Osteoblast (primary cell): ENCODE measurements at places on chromosomes 6 and 20. TPM values are rescaled to one million over a fixed set of nuclear protein-coding genes. Genes with fewer than 3 reads are reported as not detected.

The NTSR1 gene
- total RNA-seq, result not detected in 2 replicates

- H3K4me3 ChIP-seq, result peak overlapping the region; percentile 45
- no peaks in the 10 kb centered on the region for H3K36me3 ChIP-seq
- H3K27ac ChIP-seq, result peak overlapping the region; percentile 97
- no peak for DNase-seq
These were observed 223.8 kb upstream of the ECI2 start for GRCh38 chr6:4359108-4359730.

- no peak overlapping the region for H3K27ac ChIP-seq
- no peaks in the 10 kb centered on the region for H3K27me3 ChIP-seq
- no peak overlapping the region for H3K4me3 ChIP-seq
- DNase-seq, result peak; percentile 39
- no peaks in the 10 kb centered on the region for H3K36me3 ChIP-seq
- H3K4me1 ChIP-seq, result peaks cover 17% of the 10 kb centered on the region
These were observed 2.3 kb downstream of the SUPT3H start for GRCh38 chr6:45375449-45375848.

The SRMS gene
- total RNA-seq, result not detected in 2 replicates

- DNase-seq, result no peak
- H3K27me3 ChIP-seq, result no peaks in the 10 kb centered on the region
- H3K36me3 ChIP-seq, result no peaks in the 10 kb centered on the region
- no peak overlapping the region for H3K27ac ChIP-seq
- H3K4me3 ChIP-seq, result no peak overlapping the region
These were observed 150.8 kb downstream of the SH3BGRL2 start for GRCh38 chr6:79781916-79782315.

- DNase-seq, result no peak
- H3K4me3 ChIP-seq, result no peak overlapping the region
- no peaks in the 10 kb centered on the region for H3K27me3 ChIP-seq
These were observed 175.0 kb downstream of the GMPR start for GRCh38 chr6:16413399-16413798.

- DNase-seq, result no peak
- no peak overlapping the region for H3K27ac ChIP-seq
- no peak overlapping the region for H3K4me3 ChIP-seq
- no peaks in the 10 kb centered on the region for H3K27me3 ChIP-seq
These were observed 115.1 kb upstream of the TOP1 start for GRCh38 chr20:40913224-40914185.

DNA sequence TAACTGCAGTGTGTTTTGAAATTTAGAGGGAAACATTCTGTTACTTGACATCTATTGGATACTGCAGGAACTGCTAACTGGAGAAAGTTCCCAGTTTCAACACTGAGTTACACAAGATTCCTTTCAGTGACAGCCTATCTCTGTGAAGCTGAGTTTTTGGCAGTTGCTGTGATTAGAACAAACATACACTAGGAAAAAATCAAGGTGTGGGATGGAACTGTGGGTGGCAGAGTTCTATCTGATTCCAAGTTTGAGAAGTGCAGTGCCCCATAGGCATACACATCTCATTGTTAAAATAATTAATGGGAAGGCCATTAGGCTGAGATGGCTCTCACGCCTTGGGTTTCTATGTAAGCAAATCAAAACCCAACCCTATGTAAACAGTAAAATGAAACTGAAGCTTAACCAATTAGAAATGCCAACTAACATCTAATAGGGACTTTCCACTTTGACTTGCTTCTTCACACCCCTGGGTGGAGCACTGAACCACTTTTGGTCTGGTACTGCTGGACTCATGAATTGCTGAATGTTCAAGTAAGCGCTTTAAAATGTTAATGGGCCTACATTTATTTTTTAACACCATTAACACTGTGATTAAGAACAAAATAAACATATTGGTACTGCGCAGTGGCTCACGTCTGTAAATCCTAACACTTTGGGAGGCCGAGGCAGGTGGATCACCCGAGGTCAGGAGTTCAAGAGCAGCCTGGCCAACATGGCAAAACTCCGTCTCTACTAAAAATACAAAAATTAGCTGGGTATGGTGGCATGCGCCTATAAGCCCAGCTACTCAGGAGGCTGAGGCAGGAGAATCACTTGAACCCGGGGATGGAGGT is 55.2 kb upstream of the TBC1D7 start:
- H3K36me3 ChIP-seq, result no peaks in the 10 kb centered on the region
- H3K4me3 ChIP-seq, result no peak overlapping the region
- no peaks in the 10 kb centered on the region for H3K27me3 ChIP-seq
- no peak overlapping the region for H3K27ac ChIP-seq

DNA sequence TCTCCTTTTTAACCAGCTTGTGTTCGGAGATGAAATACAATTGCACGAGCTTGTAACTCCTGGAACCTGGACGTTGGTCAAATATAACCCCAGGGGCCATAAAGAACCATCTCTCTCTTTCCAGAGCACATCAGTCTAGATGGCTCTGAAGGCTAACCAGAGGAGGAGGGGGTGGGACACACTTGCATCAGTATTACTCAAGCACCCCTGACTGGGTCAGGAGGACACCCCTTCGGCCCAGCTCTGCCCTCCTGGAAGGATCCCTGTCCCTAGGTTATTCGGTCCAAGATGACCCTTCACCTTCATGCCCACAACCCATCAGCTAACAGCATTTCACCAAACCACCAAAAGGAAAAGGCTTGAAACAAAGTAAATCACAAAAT is 67.1 kb downstream of the FYN start:
- no peaks in the 10 kb centered on the region for H3K36me3 ChIP-seq
- H3K4me3 ChIP-seq, result peak overlapping the region; percentile 30
- H3K4me1 ChIP-seq, result peaks cover 39% of the 10 kb centered on the region

- H3K27ac ChIP-seq, result no peak overlapping the region
- H3K4me1 ChIP-seq, result no peaks in the 10 kb centered on the region
- peak; percentile 54 for DNase-seq
- H3K27me3 ChIP-seq, result no peaks in the 10 kb centered on the region
- H3K4me3 ChIP-seq, result no peak overlapping the region
- H3K36me3 ChIP-seq, result no peaks in the 10 kb centered on the region
These were observed 1950.9 kb upstream of the DEFB115 start for GRCh38 chr20:29306390-29307072.

The ULBP1 gene
- 0.72 and 0.88 TPM in 2 replicates for total RNA-seq

GRCh38 chr6:15244620-15245360 is 1.1 kb upstream of the JARID2 start:
- H3K27me3 ChIP-seq, result no peaks in the 10 kb centered on the region
- peak; percentile 92 for DNase-seq
- H3K4me1 ChIP-seq, result peaks cover 10% of the 10 kb centered on the region
- H3K4me3 ChIP-seq, result peak overlapping the region; percentile 98

- H3K27ac ChIP-seq, result no peak overlapping the region
- no peaks in the 10 kb centered on the region for H3K36me3 ChIP-seq
- DNase-seq, result no peak
- no peaks in the 10 kb centered on the region for H3K27me3 ChIP-seq
These were observed 44.1 kb downstream of the SCP2D1 start for GRCh38 chr20:18857640-18858039.

DNA sequence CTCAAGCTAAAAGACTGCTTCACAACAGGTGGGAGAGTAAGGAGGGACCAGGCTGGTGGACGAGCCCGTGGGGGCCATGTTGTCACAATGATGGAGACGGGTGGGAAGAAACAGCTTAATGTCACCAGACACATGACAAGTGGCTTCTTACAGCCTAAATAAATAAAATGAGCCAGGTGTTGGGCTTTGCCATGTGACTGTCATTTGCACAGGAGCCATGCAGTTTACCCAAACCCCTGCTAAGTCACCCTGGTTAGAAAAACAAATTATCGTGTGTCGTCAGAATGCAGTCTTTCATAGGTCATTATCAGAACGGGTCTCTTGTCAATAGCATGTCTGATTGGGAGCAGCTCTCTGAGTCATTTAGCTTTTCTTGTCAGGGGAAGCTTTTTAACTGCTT is 18.5 kb downstream of the BTBD3 start:
- no peaks in the 10 kb centered on the region for H3K27me3 ChIP-seq
- no peaks in the 10 kb centered on the region for H3K4me1 ChIP-seq
- no peak overlapping the region for H3K27ac ChIP-seq
- no peak for DNase-seq

The CTSZ gene
- total RNA-seq, result 223 and 264 TPM in 2 replicates

The PRR18 gene
- total RNA-seq, result 0.29 TPM in 1 of 2 replicates, not detected in the other

DNA sequence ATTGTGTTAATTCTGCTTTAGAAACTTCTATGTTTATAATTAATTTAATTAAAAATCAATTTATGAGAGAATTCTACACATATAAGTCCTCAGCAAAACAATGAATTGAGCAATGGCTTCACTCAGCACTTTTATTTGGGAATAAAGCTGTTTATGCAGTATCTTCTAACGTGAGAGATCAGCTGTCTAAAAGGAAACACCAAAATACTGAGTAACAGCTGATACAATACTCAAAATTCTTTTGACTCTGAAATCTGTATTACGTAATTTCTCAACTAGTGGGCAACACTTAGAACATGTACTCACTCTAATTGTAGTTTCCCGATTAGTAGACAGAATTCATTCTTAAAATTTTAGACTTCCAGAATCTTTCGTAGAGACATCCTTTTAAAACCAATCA is 49.8 kb downstream of the MAP3K7 start:
- peak overlapping the region; percentile 35 for H3K27ac ChIP-seq
- H3K36me3 ChIP-seq, result peaks cover 43% of the 10 kb centered on the region
- H3K4me3 ChIP-seq, result no peak overlapping the region
- H3K4me1 ChIP-seq, result peaks cover 21% of the 10 kb centered on the region

GRCh38 chr6:70234561-70235236 is 68.2 kb downstream of the COL9A1 start:
- no peak overlapping the region for H3K4me3 ChIP-seq
- DNase-seq, result no peak
- no peaks in the 10 kb centered on the region for H3K36me3 ChIP-seq
- no peaks in the 10 kb centered on the region for H3K4me1 ChIP-seq

The MMUT gene
- total RNA-seq, result 16.2 and 16.6 TPM in 2 replicates

- H3K27ac ChIP-seq, result no peak overlapping the region
- H3K36me3 ChIP-seq, result no peaks in the 10 kb centered on the region
- peaks cover 13% of the 10 kb centered on the region for H3K4me1 ChIP-seq
- no peaks in the 10 kb centered on the region for H3K27me3 ChIP-seq
- no peak for DNase-seq
- H3K4me3 ChIP-seq, result no peak overlapping the region
These were observed 56.7 kb downstream of the SLC22A1 start for GRCh38 chr6:160178271-160178670.

DNA sequence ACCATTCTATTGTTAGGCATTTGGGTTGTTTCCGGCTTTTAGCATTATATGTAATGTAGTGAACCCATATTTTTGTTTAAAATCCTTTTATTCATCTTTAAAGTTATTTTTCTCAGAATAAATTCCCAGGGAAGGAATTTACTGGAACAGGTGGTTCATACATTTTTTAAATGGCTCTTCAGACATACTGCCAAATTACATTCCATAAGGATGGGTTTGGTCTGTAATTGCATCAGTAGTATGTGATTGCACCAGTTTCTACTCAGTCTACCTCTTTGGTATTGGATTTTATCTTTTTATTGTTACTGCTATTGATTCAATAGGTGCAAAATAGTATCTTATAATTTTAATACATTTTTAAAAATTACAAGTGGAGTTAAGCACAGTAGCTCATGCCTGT is 27.2 kb downstream of the BRPF3 start:
- H3K4me1 ChIP-seq, result peaks cover 4% of the 10 kb centered on the region
- H3K27ac ChIP-seq, result no peak overlapping the region
- H3K27me3 ChIP-seq, result no peaks in the 10 kb centered on the region

GRCh38 chr6:121619013-121619412 is 183.6 kb downstream of the GJA1 start:
- DNase-seq, result no peak
- no peaks in the 10 kb centered on the region for H3K27me3 ChIP-seq
- peaks cover 7% of the 10 kb centered on the region for H3K4me1 ChIP-seq

GRCh38 chr6:2264932-2265331 is 19.5 kb upstream of the GMDS start:
- H3K4me3 ChIP-seq, result no peak overlapping the region
- no peaks in the 10 kb centered on the region for H3K27me3 ChIP-seq
- no peaks in the 10 kb centered on the region for H3K36me3 ChIP-seq

The HDGFL1 gene
- total RNA-seq, result not detected in 2 replicates

The WDR27 gene
- 23.9 and 29.8 TPM in 2 replicates for total RNA-seq

DNA sequence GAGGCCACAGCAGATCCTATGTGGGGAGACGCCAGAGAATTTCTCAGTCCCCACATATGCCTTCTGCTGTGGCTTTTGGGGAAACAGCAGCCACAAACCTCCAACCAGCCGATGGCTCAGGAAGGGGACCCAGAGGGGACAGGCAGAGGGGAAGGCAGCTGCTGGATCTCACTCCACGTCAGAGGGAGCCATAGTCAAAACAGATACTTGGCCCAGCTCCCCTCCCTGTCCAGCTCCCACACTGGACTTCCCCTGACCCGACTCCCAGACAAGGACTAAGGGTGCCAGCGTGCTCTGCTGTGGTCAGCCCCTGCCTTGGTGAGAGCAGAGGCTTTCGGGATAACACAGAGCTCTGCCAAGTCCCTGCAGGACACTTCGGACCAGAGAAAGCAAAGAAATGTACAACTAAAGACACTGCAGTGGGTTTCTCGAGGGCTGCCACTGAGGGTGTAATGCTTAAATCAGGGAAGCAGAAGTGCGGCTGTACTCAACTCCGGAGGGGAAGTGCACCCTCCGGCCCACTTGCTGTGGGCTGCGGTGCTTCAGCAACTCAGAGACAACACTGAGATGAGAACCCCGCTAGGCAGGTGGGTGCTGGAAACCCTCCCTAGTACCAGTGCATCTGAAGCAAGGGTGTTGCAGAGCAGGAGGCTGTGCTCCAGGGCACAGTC is 47.2 kb downstream of the RRBP1 start:
- H3K4me3 ChIP-seq, result no peak overlapping the region
- H3K27me3 ChIP-seq, result no peaks in the 10 kb centered on the region
- peaks cover 95% of the 10 kb centered on the region for H3K36me3 ChIP-seq

DNA sequence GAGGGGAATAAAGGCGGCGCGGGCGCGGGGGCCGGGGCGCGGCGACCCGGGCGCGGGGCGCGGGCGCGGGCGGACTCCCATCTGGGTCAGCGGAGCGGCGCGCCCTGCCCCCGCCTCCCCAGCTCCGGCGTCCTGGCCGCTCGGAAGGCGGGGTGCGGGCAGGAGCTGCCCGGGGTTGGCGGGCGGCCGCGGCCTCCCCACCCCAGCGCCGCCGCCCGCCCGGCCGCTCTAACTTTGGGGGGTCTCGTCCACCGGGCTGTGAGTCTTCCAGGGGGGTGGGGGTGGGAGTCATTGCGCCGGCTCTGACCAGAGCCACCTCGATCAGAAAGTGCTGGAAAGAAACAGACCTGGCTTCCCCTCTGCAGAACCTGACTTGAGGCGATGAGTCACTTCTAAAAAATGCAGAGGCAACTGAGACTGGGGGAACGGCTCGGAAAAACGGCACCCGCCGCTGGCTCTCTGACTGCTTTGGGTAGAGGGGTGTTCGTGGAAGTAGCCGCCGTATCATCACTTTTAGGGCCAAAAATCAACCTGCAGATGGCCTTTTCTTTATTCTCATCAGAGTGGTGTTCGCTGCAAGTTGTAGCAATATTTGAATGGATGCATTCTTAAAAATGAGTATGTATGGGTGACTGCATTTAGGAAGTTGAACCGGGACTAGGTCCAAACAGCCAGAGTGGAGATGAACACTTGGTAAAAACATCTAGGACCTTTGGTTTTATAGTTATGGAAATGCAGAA is 667 bp downstream of the CAP2 start:
- peak overlapping the region; percentile 19 for H3K27ac ChIP-seq
- H3K4me1 ChIP-seq, result peaks cover 10% of the 10 kb centered on the region
- no peaks in the 10 kb centered on the region for H3K36me3 ChIP-seq
